ENCODE measurements at places on chromosomes 16 and 17. TPM values are rescaled to one million over a fixed set of nuclear protein-coding genes. Genes with fewer than 3 reads are reported as not detected.

ABCC11 gene
- total RNA-seq: 5.8 TPM

KRTAP4-4 gene
- not detected for total RNA-seq

CACNA1H gene
- total RNA-seq: 4.2 TPM

TUBB3 gene
- 0.40 TPM for total RNA-seq

- no peak for DNase-seq
Observed at GRCh38 chr17:78236362-78237127, 5.1 kb downstream of the TMEM235 start.

DNA sequence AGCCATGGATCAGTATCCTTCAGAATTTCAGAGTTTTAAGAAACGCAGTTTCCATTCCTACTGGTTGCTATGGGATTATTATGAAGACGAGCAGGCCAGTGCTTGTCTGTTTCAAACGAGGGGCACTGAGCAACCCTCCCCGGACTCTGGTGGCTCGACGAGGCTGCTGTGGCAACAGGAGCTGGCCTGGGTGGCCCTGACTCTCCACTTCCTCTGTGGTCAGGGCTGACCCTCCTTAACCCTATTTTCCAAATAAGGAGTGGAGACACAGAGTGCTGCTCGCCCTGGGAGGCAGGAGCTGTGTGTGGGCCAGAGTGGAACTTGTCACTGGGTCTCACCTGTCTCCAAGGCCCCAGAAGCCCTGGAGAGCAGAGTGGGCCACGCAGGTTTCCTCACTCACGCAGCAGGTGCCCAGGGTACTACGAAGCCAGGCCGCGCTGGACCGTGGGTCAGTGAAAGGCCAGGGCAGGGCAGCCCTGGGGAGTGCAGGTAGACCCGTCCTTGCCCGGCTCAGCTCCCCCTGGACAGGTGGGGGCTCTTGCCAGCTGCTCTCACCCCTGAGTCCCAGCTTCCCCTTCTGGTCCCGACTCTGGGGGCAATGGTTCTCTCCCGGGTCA, 3.3 kb downstream of the GALNS start:
- DNase-seq: no peak

GRCh38 chr17:31562376-31562840, 170.9 kb downstream of the RAB11FIP4 start:
- DNase-seq: no peak

GRCh38 chr16:27531186-27531585, 18.5 kb downstream of the GTF3C1 start:
- DNase-seq: no peak

- no peak for DNase-seq
Observed at GRCh38 chr16:5905935-5906334, 808.3 kb upstream of the EEF2KMT start.

DNA sequence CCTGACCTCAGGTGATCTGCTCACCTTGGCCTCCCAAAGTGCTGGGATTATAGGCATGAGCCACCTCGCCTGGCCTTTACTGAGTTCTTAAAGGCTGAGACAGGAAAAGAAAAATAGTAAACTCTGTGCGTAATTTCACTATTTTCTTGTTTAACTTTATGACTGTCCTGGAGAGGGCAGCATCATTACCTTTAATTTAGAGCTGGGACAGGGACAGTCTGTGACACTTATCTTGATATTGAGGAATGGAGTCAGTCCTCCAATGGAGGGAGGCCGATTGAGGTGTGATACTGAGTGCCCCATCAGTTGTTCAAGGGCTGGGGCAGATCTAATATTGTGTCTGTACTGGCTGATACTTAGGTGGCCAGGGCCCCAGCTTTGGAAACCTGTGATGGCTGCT, 21.5 kb upstream of the SPN start:
- no peak for DNase-seq

GRCh38 chr17:57892146-57892819, 42.4 kb upstream of the MRPS23 start:
- DNase-seq: peak; percentile 85

DNA sequence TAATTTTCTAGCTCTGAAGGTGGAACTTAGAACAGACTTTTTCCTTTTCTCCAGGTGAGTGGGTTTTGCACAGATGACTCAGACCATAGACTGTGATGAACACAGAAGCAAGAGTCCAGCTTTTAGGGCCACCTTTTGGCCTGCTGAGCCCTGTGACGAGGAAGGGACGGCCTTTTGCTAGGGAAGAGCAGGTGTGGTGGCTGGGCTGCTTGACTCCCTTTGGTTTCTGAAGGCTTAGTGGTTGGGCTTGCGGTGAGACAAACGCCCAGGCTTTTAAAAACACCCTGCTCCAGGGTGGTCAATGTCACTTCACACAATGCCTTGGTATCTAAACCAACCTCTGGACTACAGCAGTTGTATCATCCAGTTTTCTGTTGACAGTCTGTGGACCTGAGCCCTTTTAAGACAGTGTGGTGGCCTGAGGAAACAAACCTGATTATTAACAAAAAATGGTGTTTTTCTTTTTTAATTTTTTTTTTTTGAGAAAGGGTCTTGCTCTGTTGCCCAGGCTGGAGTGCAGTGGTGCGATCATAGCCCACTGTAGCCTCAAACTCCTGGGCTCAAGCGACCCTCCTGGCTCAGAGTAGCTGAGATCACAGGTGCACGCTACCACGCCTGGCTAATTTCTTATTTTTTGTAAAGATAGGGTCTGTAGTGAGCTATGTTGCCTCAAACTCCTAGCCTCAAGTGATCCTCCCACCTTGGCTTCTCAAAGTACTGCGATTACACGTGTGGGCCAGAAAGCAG, 134.0 kb downstream of the SNX29 start:
- no peak for DNase-seq

- no peak for DNase-seq
Observed at GRCh38 chr17:74130276-74130675, 73.2 kb upstream of the RPL38 start.

GRCh38 chr17:13114601-13115031, 96.8 kb upstream of the ELAC2 start:
- DNase-seq: no peak

DNA sequence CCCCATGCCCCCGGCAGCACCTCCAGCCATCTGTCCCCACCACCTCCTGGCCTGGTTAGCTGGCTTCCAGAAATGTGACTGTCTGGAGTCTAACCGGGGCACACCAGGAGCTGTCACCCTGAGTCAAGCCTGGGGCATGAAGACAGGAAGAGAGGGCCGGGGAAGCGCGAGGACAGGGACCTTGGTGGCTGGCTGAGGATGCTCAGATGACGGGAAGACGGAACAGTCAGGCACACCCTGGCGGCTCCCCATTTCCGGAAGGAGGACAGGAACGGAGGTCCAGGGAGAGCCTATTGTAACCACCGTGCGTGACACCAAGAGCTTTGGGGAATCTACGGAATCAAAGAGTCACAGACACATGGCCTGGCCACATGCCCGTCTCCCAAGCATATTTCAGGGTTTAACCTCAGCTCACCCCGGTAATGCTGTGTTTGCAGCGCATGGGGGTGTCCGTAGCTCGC, 51.7 kb downstream of the SDK2 start:
- DNase-seq: no peak

- peak; percentile 22 for DNase-seq
Observed at GRCh38 chr17:43810226-43810715, 22.7 kb downstream of the MPP3 start.

- DNase-seq: peak; percentile 41
Observed at GRCh38 chr17:78764871-78765270, 17.2 kb downstream of the CYTH1 start.

GRCh38 chr17:57091186-57091618, 6.2 kb downstream of the AKAP1 start:
- DNase-seq: peak; percentile 85

- peak; percentile 87 for DNase-seq
Observed at GRCh38 chr17:50946891-50947781, 81.0 kb upstream of the TOB1 start.

- DNase-seq: no peak
Observed at GRCh38 chr16:19687279-19687678, 30.7 kb downstream of the KNOP1 start.

DNA sequence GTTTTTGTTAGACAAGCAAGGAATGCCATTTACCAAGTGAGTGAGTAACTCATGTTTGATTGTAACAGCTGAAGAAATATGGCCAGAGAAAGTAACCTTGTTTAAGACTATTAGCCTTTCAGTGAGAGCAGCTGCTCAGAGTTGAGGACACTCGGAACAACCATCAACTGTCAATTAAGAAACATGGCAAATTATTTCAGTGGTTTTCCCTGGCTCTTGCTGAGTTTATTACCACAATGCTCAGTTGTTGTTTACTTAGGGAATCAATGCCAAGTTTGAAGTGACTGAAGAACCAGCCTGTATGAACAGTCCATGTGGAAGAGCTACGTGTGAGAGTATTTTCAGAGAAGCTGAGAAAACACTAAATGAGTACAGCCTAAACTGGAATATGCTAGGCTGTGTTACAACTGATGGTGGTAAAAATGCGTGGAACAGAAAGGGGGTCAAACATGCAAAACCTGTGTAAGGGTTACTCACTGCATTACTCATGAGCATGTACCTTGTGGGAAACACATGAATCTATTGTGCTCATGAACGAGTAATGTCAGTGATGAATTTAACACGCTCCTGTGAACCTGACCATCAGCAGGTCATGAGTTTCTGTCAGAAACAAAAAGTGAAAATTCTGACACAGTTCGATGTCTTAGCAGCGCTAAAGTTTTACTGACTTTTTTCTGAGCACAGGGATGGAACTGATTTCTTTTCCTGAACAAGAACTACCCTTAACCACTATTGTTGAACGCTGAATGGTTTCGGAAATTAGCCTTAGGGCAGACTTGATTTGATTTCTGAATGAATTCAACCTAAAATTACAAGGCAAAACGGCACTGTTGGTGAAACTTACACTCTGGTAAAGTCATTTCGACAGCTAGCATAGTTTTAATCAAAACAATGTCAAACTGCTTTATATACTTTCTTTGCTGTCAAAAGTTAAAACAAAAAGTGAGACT, 33.5 kb downstream of the GNA13 start:
- no peak for DNase-seq

DNA sequence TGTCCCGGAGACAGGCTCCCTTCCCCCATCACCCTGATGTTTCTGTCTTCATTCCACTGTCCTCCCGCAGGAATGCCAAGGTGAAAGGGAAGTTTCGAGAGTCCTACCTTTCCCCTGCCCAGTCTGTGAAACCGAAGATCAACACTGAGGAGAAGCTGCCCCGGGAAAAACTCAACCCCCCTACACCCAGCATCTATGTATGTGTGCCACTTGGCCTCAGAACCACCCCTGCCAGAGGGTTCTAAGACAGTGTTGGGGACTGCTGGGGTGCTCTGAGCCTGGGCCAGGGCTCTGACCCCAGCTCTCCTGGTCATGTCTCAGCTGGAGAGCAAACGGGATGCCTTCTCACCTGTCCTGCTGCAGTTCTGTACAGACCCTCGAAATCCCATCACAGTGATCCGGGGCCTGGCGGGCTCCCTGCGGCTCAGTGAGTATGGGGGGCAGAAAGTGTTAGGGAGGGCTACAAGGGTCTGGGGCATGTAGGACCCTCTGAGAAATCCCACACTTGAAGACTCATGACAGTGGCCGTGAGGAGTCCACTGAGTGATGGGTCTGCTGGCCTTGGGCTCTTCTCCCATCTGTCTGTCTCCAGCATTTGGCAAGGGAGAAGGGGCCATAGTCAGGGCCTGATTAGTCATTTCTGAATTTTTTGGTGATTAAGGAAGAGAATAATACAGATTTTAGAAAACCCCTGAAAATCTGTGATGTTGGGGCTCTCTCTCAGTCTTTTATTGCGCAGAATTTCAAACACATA, 4.9 kb upstream of the TMEM88 start:
- DNase-seq: no peak

GRCh38 chr16:59759296-59759695, 1025.2 kb upstream of the GOT2 start:
- no peak for DNase-seq

DNA sequence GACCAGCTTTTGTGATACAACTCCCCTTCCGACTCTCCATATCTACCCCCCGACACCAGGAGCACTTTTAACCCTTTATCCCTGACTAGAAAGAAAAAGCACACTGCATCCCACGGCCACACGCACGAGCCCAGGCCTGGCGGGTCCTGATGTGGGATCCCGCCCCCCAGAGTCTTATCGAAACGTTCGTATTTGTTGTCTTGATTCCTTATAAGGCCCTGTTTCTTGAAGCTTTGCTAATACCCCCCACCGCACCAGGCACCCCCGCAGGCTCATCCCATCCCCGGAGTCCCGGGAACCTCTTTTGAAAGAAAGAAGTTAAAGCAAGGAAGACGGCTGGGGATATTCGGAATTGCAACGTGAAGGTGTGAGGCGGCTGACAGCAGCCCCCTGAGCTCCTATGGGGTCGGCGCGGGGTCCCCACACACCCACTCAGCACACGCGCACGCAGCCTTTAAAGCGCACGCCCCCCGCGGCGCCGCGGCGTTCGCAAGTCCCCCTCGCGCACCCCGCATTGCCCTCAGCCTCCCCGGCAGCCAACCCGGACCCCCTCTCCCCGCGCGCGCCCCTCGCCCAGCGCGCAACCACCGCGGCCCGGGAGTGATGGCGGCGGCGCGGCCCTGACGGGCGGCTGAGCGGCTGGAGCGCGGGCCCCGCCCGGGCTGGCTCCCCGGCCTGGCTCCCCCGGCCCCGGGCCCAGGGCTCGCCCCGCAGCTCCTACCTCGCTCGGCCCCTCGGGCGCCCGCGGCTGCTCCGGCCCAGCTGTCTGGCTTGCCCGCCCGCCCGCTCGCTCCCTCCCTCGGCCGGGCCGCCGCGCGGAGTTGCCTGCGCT, 448 bp downstream of the STAT5B start:
- DNase-seq: no peak

All from left lobe of liver (tissue), 2 donors.